Kidney (tissue), 22 donors: ENCODE measurements at places on chromosomes 3 and 15.

GRCh38 chr15:80880086-80880485, 100.9 kb downstream of the CEMIP start:
- no peak overlapping the region for H3K27ac ChIP-seq
- H3K27me3 ChIP-seq = no peaks in the 10 kb centered on the region
- DNase-seq = no peak
- no peaks in the 10 kb centered on the region for H3K4me1 ChIP-seq
- no peaks in the 10 kb centered on the region for H3K36me3 ChIP-seq

- no peaks in the 10 kb centered on the region for H3K36me3 ChIP-seq
- no peak for DNase-seq
- no peaks in the 10 kb centered on the region for H3K4me1 ChIP-seq
- no peaks in the 10 kb centered on the region for H3K27me3 ChIP-seq
- H3K4me3 ChIP-seq = no peak overlapping the region
Measured at GRCh38 chr3:12227833-12228232, 61.0 kb upstream of the PPARG start.

DNA sequence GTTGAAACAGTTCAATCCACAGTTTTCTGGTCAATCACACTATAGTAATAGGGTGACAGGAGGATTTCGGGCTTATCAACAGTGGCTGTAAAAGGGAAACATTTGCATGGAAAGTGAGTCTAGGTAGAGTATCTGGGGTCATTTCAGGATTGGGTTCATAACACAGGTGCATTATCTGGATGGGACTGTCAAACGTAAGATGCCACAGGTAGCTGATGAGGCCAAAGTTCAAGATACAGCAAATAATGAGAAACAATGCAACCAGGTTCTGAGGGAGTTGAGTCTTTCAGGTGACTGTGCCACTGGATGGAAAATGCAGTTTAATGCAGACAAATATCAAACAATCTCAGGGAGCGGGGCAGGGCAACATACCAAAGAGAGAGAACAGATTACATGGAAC, 62.2 kb downstream of the WDR76 start:
- no peaks in the 10 kb centered on the region for H3K36me3 ChIP-seq
- no peaks in the 10 kb centered on the region for H3K4me1 ChIP-seq
- no peaks in the 10 kb centered on the region for H3K27me3 ChIP-seq
- H3K4me3 ChIP-seq = no peak overlapping the region

DNA sequence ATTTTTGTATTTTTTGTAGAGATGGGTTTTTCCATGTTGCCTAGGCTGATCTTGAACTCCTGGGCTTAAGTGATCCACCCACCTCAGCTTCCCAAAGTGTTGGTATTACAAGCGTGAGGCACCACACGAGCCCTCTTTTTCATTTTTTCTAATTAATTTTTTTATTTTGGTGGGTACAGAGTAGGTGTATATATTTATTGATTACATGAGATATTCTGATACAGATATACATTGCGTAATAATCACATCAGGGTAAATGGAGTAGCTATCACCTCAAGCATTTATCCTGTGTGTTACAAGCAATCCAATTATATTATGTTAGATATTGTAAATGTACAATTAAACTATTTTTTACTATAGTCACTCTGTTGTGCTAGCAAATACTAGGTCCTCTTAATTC, 66.1 kb downstream of the WDR49 start:
- H3K36me3 ChIP-seq = no peaks in the 10 kb centered on the region
- no peak overlapping the region for H3K27ac ChIP-seq
- H3K4me1 ChIP-seq = no peaks in the 10 kb centered on the region
- no peak overlapping the region for H3K4me3 ChIP-seq
- no peaks in the 10 kb centered on the region for H3K27me3 ChIP-seq

GRCh38 chr15:100764778-100765466, 114.7 kb upstream of the ALDH1A3 start:
- no peaks in the 10 kb centered on the region for H3K27me3 ChIP-seq
- no peaks in the 10 kb centered on the region for H3K36me3 ChIP-seq
- no peaks in the 10 kb centered on the region for H3K4me1 ChIP-seq
- H3K27ac ChIP-seq = no peak overlapping the region
- no peak overlapping the region for H3K4me3 ChIP-seq

- H3K4me1 ChIP-seq = no peaks in the 10 kb centered on the region
- peaks cover 6% of the 10 kb centered on the region for H3K27me3 ChIP-seq
- no peak overlapping the region for H3K4me3 ChIP-seq
Measured at GRCh38 chr15:99097441-99098410, 7.2 kb upstream of the SYNM start.

GRCh38 chr3:106692624-106693023, 684.6 kb upstream of the CCDC54 start:
- no peaks in the 10 kb centered on the region for H3K36me3 ChIP-seq
- H3K27ac ChIP-seq = no peak overlapping the region
- no peak overlapping the region for H3K4me3 ChIP-seq
- no peaks in the 10 kb centered on the region for H3K27me3 ChIP-seq

DNA sequence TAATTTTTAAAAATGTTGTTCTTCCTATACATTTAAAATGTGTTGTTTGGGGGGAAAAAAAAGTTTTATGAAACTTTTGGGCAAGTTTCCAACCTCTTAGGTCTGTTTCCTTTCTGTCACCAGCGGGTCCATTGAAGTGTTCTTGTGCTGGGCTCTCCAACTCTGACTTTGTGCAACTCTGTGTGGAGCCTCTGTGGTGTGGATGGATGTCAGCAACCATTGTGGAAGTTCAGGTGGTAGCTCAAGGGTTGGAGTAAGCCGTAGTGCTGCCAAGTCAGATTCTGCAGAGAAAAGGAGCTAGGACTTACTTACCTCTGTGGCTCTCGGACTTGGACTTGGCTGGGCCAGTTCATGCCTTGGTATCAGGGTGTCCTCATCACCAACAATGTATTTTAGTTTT, 22.4 kb downstream of the ARID3B start:
- peaks cover 4% of the 10 kb centered on the region for H3K4me1 ChIP-seq
- H3K27me3 ChIP-seq = no peaks in the 10 kb centered on the region
- H3K27ac ChIP-seq = no peak overlapping the region
- no peak overlapping the region for H3K4me3 ChIP-seq
- no peak for DNase-seq
- H3K36me3 ChIP-seq = no peaks in the 10 kb centered on the region

GRCh38 chr15:60605879-60606307, 127.0 kb upstream of the ICE2 start:
- H3K27ac ChIP-seq = peak overlapping the region; percentile 17
- no peaks in the 10 kb centered on the region for H3K36me3 ChIP-seq
- DNase-seq = no peak
- H3K27me3 ChIP-seq = no peaks in the 10 kb centered on the region
- no peaks in the 10 kb centered on the region for H3K4me1 ChIP-seq

- H3K27ac ChIP-seq = peak overlapping the region; percentile 36
- H3K27me3 ChIP-seq = no peaks in the 10 kb centered on the region
- no peak for DNase-seq
- peaks cover 19% of the 10 kb centered on the region for H3K36me3 ChIP-seq
- H3K4me3 ChIP-seq = no peak overlapping the region
Measured at GRCh38 chr3:123618768-123619484, 34.1 kb upstream of the HACD2 start.

DNA sequence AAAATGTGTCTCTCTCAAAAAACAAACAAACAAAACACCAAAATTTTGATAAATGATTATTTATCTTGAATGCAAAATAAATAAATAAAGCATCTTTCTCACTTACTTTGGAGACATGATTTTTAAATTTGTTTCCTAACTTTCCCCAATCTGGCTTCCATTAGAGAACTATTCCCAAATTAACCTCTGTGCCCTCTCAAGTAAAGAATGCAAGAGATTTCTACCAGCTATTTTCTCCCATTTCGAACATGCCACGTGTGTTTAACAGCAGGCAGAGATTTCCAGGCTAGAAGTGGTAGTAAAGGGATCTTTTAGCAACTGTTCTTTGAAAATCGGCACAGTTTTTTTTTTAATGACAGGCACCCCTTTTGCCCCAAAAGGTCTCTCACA, 269.1 kb downstream of the SHQ1 start:
- H3K4me3 ChIP-seq = no peak overlapping the region
- no peaks in the 10 kb centered on the region for H3K4me1 ChIP-seq
- no peak for DNase-seq
- no peaks in the 10 kb centered on the region for H3K27me3 ChIP-seq
- no peak overlapping the region for H3K27ac ChIP-seq

GRCh38 chr15:91031796-91032195, 9.4 kb upstream of the VPS33B start:
- H3K4me3 ChIP-seq = no peak overlapping the region
- H3K27me3 ChIP-seq = no peaks in the 10 kb centered on the region
- H3K4me1 ChIP-seq = no peaks in the 10 kb centered on the region
- no peak for DNase-seq

GRCh38 chr15:52718551-52718950, 39.4 kb upstream of the ATOSA start:
- no peak overlapping the region for H3K4me3 ChIP-seq
- no peak for DNase-seq
- no peaks in the 10 kb centered on the region for H3K36me3 ChIP-seq
- H3K4me1 ChIP-seq = no peaks in the 10 kb centered on the region
- H3K27ac ChIP-seq = no peak overlapping the region

DNA sequence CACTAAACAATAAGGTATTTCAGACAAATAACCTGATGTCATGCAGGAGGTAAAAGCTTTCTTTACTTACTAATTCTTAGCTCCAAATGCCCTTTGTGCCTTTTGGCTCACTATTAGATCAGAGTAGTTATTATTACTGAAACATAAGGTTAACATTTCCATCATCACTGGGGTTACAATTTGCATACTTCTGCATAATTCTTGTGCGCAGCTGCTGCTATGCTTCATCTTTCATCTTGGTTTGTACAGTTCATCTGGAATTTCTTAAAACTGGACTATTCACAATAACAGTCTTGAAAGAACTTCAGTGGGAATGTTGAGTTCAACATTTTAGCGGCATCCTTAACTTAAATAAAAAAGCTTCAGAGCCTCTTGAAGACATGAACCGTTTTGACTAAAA, 383.2 kb upstream of the ADAMTS9 start:
- H3K4me3 ChIP-seq = no peak overlapping the region
- H3K27me3 ChIP-seq = no peaks in the 10 kb centered on the region

GRCh38 chr3:5219216-5219615, 31.7 kb downstream of the EDEM1 start:
- no peak overlapping the region for H3K4me3 ChIP-seq
- no peak for DNase-seq
- peak overlapping the region; percentile 26 for H3K27ac ChIP-seq
- H3K27me3 ChIP-seq = no peaks in the 10 kb centered on the region
- H3K36me3 ChIP-seq = peaks cover 19% of the 10 kb centered on the region

DNA sequence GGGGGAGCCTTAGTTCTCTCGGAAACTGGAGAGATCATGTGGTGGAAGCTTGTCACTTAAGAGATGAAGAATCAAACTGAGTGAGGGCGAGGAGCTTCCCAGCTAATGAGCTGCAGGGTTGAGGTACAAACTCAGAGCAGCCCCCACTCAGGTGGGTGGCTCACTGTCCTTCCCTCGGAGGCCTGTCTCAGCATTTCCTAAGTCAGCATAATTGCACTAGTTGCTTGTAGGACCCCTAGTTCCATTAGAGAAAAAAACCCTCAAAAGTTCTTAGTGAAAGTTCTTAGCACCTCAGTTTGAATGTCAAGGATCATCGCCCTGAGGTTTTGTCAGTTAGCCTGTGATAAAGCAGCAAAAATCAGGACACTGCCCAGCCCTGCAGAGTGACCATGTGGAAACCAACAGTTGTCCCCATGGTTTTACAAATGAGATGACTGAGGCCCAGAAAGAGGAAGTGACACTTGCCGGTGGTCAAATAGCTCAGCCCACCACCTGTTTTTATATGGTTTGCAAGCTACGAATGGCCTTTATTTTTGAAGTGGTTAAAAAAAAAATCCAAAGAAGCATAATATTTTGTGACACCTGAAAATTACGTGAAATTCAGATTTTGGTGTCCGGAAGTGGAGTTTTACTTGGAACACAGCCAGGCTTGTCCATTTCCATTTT, 11.9 kb downstream of the SMAD6 start:
- H3K4me3 ChIP-seq = no peak overlapping the region
- peaks cover 17% of the 10 kb centered on the region for H3K36me3 ChIP-seq
- H3K27me3 ChIP-seq = no peaks in the 10 kb centered on the region
- H3K4me1 ChIP-seq = peaks cover 35% of the 10 kb centered on the region

DNA sequence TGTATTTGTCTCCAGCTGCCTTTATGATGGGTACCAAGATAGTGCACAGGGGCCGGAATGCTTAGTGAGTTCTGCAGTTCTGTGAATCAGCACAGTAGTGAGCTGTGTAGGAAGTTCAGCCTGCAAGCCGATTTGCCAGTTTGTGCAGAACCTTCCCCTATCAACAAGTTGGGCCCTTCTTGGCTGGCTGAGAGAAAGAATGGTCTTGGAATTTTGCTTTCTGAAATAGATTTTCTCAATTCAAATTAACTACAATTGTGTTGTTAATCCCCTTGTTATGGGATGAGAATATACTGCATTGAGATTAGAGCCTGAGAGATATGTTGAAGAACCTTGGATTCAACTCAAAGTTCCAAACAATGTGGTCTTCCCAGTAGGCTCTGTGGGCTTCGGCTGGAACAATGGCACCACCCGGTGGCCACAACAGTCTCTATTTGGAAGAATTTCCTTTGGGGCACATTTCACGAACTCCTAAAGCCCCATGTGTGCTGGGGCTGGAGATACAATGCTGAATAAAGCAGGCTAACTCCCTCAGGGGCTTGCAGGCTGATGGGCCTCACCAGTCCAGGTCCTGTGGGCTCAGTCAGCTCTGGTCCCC, 59.1 kb downstream of the TRIM42 start:
- no peak overlapping the region for H3K27ac ChIP-seq
- H3K27me3 ChIP-seq = no peaks in the 10 kb centered on the region
- peak; percentile 33 for DNase-seq
- H3K36me3 ChIP-seq = no peaks in the 10 kb centered on the region
- H3K4me3 ChIP-seq = no peak overlapping the region

GRCh38 chr3:13139471-13140065, 66.3 kb upstream of the IQSEC1 start:
- no peaks in the 10 kb centered on the region for H3K4me1 ChIP-seq
- no peaks in the 10 kb centered on the region for H3K36me3 ChIP-seq
- no peak overlapping the region for H3K27ac ChIP-seq
- H3K4me3 ChIP-seq = no peak overlapping the region

DNA sequence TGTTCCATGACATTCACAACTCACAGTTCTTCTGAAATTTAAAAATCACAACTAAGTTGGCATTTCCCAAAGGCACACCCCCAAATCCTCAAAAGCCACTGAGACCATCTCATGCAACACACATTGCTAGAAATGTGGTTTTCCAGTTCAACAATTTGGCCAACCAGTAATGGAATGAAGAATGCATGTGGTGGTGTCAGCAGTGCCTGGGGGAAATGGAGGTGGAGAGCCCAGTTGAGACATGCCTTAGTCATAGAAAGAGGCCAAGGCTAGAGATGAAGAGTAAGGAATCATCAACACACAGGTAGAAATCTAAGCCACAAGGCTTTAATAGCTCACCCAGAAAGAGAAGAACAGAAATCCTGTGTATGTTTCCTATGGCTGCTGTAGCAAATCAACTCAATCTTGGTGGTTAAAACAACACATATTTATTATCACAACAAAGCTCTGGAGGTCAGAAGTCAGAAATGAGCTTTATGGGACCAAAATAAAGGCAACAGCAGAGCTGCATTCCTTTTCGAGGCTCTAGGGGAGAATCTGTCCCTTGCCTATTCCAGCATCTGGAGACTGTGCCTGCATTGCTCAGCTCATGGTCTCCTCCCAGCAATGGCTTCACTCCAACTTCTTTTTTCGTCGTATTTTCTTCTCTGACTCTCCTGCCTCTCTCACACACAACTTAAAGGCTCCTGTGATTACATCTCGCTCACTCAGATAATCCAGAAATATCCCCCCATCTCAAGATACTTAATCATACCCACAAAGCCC, 54.0 kb downstream of the SNTN start:
- H3K4me1 ChIP-seq = no peaks in the 10 kb centered on the region
- H3K27me3 ChIP-seq = no peaks in the 10 kb centered on the region
- DNase-seq = no peak
- H3K27ac ChIP-seq = no peak overlapping the region

GRCh38 chr3:54846119-54846518, 81.7 kb downstream of the LRTM1 start:
- no peak overlapping the region for H3K27ac ChIP-seq
- H3K4me1 ChIP-seq = peaks cover 2% of the 10 kb centered on the region
- H3K36me3 ChIP-seq = no peaks in the 10 kb centered on the region
- DNase-seq = no peak
